Colonic mucosa (tissue), 4 donors: ENCODE measurements at places on chromosomes 7 and 10.

DNA sequence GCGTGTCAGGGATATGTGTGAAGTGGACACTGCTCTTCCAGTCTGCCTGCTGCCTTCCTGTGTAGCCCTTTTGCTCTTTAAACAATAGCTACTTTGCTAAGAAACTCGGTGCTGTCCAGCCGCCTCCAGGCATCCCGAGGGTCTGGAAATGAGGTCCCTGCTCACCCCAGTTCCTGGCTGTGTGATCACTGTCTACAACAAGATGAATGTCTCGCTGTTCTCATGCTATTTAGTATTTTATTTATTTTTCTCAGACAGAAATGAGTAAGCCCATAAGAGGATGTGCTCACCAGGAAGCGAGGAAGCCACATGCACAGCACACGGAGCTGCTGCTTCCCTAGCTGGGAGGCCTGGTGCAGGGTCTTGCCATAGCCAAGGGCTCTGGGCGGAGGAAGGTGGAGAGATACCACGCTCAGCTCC, 167.0 kb upstream of the PITRM1 start:
- no peak for DNase-seq

- peak; percentile 36 for DNase-seq
Observed at GRCh38 chr7:6423942-6424701, 23.6 kb downstream of the DAGLB start.

DNA sequence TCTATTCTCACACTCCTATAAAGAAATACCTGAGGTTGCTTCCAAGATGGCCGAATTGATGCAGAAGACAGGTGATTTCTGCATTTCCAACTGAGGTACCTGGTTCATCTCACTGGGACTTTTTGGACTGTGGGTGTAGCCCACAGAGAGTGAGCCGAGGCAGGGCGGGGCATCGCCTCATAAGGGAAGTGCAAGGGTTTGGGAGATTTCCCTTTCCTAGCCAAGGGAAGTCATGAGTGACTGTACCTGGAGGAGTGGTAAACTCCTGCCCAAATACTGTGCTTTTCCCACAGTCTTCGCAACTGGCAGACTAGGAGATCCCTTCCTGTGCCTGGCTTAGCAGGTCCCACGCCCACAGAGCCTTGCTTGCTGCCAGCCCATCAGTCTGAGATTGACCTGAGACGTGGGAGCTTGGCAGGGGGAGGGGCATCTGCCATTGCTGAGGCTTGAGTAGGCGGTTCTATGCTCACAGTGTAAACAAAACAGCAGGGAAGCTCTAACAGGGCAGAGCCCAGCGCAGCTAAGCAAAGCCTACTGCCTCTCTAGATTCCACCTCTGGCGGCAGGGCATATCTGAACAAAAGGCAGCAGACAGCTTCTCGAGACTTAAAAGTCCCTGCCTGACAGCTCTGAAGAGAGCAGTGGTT, 152.2 kb downstream of the ARL4A start:
- no peak for DNase-seq

- DNase-seq, result peak; percentile 41
Observed at GRCh38 chr7:66145400-66146104, 30.9 kb downstream of the CRCP start.

GRCh38 chr10:25747084-25747483, 186.9 kb upstream of the MYO3A start:
- DNase-seq, result no peak

- DNase-seq, result no peak
Observed at GRCh38 chr10:118531105-118531852, 64.2 kb downstream of the PRLHR start.

DNA sequence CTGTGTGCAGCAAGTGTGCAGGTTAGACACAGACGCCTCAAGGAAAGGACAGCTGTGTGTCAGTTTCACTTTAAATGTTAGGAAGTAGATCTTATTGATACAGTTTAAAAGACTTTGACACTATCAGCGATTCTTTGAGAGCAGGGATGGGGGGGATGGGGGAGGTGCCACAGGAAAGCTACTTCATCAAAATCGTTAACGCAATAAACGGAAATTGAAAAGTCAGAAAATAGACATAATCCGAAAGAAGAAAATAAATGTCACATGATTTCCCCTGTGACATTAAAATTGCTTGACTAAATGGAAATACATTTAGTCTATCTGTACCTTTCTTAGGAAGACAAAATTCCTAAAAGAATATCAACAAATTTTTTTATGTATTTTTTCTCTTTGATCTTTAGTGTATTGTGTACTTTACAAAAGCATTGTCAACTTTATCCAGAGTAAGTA, 476 bp upstream of the ZNF33B start:
- DNase-seq, result no peak

DNA sequence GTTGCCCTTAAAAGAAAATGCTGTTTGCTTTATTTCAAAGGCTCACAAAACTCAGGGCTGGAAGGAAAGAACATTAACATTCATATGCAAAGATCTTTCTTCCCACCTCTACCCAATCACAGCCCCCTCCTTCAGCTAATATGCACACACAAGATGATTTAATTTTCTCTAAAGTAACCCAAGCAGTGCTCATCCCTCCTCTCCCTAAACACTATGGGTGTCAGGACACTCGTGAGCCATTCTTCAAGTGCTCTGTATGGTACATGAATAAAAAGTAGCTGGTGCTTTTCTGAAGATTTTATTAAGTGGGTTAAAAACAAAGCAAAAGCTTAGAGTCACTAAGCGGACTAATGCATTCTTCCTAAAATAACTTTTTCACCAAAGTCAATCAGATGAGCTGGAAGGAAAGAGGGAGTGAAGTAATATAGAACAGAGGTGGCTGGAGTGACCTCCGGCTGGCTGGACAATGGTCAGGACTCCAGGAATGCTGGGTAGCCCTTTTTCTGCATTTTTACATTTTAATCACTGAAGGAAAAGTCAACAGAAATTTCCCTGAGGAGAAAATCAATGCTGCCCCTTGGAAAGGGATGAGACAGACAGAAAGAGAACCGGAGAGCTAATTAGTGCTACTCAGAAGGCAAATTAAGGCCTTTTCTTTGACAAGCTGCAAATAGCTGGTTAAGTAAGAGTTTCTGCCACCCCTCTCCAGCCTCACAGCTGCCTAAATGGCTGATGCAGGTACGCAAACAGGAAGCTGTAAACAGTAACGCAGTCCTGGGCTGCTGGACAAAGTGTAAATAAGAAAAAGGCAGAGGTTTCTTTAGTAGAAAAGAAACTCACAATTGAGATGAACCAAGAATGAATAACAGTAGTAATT, 6.6 kb downstream of the DGKI start:
- DNase-seq, result no peak

GRCh38 chr10:49400365-49400764, 4.5 kb upstream of the DRGX start:
- DNase-seq, result peak; percentile 38

GRCh38 chr7:34709771-34710170, 51.8 kb downstream of the NPSR1 start:
- DNase-seq, result no peak

GRCh38 chr10:51886438-51887068, 187.2 kb upstream of the CSTF2T start:
- DNase-seq, result no peak

DNA sequence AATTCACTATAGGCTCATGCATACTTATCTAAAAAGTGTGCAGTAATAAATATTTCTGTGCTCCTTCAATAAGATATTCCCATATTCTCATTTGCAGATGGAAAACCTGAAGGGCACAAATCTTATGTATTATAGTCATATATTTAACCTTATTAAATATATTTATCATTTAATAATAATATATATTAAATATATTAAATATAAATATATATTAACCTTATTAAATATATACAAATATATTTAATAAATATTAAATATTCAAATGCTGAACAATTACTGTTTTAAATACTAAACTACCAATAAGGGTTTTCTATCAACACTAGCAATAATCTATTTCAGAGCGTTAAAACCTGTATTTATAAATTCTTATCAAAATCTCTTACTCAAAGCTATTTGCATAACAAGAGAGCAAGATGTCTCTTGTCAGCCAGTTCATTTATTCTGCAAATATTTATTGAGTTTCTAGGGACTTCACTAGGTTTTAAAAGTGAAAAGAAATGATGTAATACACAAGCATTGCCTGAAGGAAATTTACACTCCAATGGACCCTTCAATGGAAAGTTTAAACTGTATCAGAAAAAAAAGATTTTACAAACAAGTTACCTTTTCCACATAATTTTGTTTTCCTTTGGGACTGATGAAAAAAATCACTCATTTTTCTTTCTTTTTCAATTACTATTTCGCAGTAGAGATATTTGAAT, 159.2 kb downstream of the AGMO start:
- no peak for DNase-seq

GRCh38 chr10:26960308-26960707, 99.5 kb upstream of the ABI1 start:
- no peak for DNase-seq

- DNase-seq, result peak; percentile 57
Observed at GRCh38 chr7:94907026-94907810, at the start of gene PPP1R9A. Gene PPP1R9A (plus strand): TSS chr7:94907594. CDS start chr7:94910114, 2,520 bp downstream.

- DNase-seq, result no peak
Observed at GRCh38 chr10:1504286-1504685, 233.0 kb downstream of the ADARB2 start.

DNA sequence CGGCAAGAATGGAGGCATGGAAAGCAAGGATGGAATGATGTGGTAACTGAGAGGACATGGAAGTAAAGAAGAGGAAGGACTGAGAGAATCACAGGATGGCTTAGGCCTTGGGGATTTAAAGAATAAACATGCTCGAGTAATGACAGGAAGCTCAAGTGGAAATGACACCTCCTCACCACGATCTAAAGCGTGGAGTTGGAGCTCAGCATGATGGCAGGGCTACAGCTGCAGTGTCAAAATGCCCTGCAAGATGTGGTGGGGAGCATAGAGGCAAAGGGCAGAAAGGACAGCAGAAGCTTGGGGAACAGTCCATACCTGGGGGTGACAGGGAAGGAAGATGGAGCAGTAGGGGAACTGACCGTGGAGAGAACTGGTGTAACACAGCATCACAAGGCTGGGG, 229.5 kb upstream of the PLXNA4 start:
- DNase-seq, result no peak

- no peak for DNase-seq
Observed at GRCh38 chr10:31479752-31480151, 160.7 kb downstream of the ZEB1 start.

DNA sequence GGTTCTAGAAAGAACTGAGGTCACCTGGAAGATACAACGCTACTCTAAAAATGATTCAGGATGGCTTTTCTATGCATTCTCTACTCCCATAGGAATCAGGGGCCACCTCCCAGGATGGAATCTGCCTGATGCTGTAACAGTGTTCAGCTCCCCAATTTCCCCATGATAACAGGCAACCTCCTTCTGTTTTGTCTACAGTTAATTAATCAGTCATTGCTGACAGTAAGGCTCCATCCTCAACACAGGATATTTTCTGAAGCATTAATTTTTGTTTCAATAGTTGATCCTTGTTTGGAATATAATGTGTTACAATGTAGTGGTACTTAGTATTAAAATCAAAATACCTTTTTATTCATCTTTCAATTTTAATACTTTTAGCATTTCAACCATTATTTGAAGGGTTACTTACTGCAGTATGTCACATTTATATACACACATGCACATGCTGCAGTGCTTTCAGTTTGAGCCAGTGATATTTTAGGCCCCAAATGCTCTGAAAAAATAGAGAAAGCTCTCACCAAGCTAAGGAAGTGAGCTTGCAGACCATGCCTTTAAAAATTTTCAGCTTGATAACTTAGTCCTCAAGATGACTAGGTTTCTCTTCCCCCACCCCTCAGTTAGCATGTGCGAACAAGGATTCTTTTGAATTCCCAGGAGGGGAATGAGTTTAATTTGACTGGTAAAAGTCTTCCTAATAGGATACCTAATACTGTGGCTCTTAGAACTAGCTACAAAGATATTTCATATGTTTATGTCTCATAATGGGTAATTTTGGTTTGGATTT, 592 bp upstream of the PIK3CG start:
- DNase-seq, result no peak

DNA sequence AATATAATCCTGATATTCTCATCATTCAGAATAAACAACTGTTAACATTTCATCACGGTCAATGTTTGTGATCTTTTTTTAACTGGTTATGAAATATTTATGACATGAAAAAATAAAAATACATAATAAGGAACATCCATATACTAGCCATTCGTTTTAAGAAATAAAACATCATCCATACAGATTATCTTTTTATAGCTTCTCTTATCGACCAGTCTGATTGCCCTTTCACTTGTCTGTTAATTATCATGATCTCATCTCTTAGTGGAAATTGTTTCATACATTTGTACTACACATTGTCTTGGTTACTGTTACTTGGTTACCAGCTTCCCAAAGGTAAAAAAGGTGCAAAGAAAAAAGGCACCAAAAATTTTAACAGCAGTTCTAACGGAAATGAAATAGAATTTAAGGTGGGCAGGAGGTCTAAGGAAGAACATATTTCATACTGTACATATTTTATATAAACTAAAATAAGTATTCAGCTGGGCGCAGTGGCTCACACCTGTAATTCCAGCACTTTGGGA, 8.4 kb downstream of the ARHGAP21 start:
- DNase-seq, result no peak

GRCh38 chr10:62170732-62171131, 97.9 kb downstream of the RTKN2 start:
- DNase-seq, result no peak

DNA sequence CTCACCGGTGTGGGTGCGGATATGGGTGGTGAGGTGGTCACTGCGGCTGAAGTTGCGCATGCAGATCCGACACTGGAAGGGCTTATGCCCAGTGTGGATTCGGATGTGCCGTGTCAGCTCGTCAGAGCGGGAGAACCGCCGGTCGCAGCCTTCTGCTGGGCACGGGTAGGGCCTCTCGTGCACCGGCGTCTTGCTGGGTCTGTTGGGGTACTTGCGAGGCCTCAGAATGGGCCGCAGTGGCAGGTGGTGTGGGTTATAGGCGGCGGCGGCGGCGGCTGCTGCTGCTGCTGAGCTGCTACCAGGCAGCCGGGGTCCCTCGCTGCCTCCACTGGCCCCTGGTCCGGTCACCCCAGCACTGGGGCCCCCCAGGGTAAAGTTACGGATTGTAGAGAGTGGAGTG, 2.7 kb downstream of the EGR2 start:
- DNase-seq, result no peak

GRCh38 chr10:22727663-22728062, 13.3 kb upstream of the PIP4K2A start:
- no peak for DNase-seq

DNA sequence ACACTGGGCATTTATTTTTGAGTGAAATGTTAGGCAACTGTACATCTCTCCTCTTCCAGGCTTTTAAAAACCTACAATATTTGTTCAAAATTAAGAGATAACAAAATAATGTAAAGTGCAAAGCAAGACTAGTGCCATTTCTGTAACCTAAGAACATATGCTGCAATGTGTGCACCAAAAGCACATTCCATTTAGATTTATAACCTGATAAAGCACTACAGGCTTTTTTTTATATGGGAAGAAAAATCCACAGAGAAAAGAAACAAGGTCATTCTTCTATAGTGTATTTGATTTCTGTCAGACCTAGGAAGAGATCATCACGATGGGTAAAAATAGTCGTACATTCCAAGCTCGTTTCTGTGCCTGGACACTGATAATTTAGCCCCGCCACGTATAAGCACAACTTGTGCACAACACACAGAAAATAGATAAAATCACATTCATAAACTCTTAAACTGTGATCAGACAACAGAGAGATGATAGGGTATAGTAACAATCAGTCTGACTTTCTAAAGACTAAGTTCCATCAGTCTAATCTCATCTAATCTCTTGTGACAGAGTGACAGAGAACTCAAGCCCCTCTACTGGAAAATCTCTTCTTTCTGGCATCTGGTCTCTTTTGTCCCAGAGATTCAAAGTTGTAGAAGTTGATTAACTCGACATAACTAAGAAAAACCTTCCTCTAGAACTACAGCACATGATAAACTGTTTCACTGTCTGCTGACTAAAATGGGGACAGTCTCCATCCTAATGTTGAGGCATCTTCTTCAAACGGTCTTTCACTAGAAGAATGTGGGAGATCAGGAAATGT, 6.7 kb downstream of the LAMB1 start:
- no peak for DNase-seq
